ENCODE measurements at places on chromosomes 6 and 20.

DNA sequence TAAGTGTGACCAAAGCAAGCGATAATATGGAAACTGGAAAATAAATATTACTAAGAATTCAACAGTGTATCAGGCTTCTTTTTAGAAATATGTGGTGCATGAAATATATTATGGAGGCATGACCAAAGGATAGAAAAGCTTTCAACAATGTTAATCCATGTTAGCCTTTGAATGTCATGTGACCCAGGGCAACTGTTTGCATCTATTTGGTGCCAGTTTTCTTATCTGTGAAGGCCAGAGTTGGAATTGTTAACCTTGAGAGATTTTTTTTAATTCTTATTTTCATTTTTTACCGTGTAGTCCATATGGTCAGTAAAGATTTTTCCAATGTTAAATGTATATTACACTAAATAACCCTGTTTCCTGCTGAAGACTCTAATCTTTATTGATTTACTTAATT lies 411.1 kb downstream of the BCKDHB start:
- no peak for DNase-seq

- no peak for DNase-seq
Measured at GRCh38 chr6:131952886-131953509, 1.8 kb upstream of the CCN2 start.

- no peak for DNase-seq
Measured at GRCh38 chr6:88952065-88952704, 11.2 kb downstream of the RNGTT start.

DNA sequence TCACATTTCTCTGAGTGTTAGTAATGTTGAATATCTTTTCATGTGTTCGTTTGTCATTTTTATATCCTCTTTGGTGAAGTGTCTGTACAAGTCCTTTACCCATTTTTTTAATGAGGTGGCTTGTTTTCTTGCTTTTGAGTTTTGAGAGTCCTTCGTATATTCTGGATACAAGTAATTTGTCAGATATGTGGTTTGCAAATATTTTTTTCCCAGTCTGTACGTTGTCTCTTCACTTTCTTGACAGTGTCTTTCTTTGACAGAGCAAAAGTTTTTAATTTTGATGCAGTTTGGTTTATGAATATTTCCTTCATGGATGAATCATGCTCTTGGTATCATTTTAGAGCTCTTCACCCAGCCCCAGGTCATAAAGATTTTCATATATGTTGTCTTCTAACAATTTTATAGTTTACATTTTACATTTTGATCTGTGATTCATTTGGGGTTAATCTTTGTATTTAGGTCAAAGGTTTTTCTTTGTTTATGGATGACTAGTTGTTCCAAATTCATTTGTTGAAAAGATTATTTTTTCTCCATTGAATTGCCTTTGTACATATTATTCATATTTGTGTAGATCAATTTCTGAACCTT lies 152.5 kb downstream of the MRPL14 start:
- DNase-seq, result no peak

DNA sequence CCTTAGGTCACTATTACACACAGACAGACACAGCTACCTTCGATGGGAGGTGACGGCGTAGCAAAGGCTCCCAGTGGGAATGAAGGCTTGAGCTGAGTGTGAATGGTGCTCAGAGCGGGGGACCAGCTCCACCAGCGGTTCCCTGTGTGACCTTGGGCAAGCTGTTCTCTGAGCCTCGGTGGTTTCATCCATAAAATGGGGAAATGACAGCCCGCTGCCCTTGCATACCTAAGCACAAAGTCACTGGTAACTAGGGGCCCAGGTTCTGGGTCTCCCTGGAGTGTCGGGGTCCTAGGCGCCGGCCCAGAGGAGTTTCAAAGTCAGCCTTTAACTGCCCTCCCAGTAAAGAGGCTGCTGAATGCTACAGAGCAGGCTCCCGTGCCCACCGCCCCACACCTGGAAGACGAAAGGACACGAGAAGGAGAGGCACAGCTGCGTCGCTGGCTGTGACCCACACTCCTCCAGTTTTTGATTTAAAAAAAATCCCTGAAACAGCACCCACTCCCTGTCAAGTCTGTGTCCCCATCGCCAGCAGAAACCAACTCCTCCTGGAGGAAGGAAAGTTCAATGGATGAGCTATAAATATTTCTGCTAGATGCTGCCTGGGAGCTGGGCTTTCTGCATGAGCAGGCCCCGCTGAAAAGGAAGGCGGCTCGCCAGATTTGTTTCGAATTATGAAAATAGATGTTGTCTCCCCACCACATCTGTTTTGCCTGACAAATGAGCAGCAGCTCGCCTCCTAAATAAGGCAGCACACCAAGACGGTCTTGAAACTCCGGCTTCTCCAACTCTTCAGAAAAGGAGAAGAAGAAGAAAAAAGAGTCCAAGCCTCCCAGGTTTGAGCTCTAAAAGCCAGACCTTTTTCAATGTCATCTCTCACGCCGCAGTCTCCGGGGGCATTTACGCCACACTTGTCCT lies 27.4 kb downstream of the PMEPA1 start:
- no peak for DNase-seq

- DNase-seq, result no peak
Measured at GRCh38 chr6:21710908-21711627, 117.5 kb downstream of the SOX4 start.

DNA sequence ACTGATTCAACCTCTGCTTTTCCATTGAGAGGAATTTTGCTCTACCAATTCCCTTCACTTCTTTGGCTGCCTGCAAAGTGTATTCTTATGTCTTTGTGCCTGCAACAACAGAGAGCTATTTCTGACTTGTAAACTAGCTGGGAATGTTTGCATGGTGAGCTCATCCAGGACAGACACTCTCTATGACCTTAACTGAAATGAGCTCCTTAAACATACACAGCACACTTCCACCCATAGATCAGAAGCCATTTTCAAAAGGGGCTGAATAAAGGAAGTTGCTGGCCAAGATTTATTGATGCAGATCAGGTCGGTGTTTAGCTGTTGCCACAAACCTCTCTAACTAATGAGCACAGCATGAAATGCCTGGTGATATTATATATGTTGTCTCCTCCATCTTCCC lies 377.7 kb downstream of the BTBD9 start:
- DNase-seq, result no peak

DNA sequence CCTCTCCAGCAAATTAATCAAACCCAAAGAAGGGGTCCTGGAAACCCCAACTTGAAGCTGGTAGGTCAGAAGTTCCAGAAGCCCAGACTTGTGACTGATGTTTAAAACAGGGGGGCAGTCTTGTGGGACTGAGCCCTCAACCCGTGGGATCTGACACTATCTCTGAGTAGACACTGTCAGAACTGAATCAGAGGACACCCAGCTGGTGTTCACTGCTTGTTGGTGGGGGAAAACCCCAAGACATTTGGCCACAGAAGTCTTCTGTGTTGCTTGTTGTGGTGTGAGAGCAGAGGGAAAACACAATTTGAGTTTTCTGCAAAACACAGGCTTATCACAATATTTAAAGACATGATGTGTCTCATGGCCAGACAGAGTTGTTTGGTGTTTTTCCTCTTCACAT lies 29.9 kb downstream of the KIF13A start:
- no peak for DNase-seq
